ENCODE measurements at places on chromosomes 5 and 9.

DNA sequence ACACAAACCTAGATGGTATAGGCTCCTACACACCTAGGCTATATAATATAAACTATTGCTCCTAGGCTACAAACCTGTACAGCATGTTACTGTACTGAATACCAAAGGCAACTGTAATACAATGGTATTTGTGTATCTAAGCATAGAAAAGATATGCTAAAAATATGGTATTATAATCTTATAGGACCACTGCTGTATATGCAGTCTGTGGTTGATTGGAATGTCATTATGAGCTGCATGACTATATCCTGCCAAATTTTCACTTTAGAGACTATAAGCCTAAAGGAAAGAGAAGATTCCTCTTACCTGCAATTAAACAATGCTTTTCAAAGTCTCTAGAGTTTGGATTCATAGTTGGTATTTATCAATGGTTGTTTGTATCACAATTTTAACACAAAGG lies 24.7 kb upstream of the ACOT12 start:
- no peak for DNase-seq

- no peak for DNase-seq
Measured at GRCh38 chr9:134245179-134245578, 80.8 kb upstream of the RNU6ATAC start.

GRCh38 chr9:3137347-3137695 lies 293.4 kb upstream of the PUM3 start:
- DNase-seq: no peak

DNA sequence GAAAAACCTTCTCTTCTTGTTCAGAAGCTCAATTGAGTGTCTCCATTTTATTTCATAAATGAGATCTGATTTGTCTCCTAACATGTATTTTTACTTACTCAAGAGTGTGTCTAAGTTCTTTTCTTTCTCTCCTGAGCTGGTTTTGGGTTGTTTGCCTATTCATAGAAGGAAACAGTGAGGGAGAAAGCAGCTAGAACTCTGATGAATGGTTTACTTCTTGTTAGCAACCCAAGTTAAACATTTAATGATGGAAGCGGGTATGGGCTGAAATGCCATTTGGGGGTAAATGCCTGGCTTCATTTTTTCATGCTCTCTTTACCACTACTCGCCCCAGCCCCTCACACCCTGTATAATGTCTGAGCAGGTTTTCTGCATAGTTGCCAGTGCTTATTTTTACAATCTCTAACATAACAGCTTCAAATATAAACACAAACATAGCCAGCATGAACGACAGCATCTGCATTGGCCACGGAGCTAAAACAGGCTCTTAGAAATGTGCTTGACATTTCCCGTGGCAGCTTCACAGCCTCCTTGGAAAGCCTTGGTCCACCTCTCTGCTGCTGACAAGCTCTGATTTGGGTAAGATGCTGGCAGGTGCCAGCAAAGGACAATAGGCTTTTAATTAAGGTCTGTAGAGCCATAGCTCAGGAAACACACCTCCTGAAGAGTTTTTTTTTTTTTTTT lies 321.1 kb downstream of the ARHGEF28 start:
- DNase-seq: no peak

DNA sequence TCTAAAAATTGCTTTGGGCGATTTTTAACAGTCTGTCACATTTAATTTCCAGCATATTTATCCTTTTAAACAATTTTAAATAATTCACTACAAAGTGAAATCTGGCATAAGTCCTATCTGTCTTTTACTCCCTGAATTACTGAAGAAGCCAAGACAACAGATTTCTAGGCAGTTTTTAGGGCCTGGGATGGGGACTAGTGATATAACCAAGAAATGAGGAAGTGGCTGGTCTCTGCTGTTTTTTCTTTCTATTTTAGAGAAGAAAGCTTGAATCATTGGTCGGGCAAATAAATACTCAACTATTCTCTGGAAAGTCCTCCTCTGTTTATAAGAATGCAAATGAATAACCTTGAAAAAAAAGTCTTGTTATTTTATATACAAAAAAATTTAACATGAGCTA lies 79.7 kb upstream of the SSBP2 start:
- no peak for DNase-seq
